Activated naive CD8-positive, alpha-beta T cell treated with anti-CD3 and anti-CD28 coated beads, Interleukin-2, amount 10 ng/mL, durations not matched to agents 7 days and 5 days (primary cell): ENCODE measurements at places on chromosomes 4 and X. TPM values are rescaled to one million over a fixed set of nuclear protein-coding genes. Genes with fewer than 3 reads are reported as not detected.
A peak's percentile ranks its signal among the peaks of the same experiment; 100 is the strongest.

DNA sequence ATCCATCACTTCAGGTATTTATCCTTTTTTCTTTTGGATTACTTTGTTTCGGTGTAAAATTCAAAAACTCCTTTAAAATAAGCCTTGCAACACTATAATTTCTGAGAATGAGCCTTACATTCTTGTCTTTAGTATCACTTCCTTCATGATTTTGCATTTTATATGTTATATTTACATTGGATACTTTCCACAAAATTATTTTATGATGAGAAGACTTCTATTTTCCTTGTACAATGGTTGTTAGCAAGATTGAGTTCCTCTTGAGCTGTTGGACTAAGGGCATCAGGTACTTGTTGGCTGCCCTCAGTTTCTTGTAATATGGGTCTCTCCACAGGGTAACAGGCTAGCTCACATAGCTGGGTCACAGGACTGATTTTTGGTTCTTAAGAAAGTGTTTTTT, 22.7 kb upstream of the HPGDS start:
- H3K4me3 ChIP-seq = no peak overlapping the region
- DNase-seq = no peak
- peaks cover 1% of the 10 kb centered on the region for H3K36me3 ChIP-seq

- H3K27me3 ChIP-seq = peaks cover 11% of the 10 kb centered on the region
- H3K4me1 ChIP-seq = no peaks in the 10 kb centered on the region
- no peak for DNase-seq
These were observed 18.2 kb downstream of the RGS12 start for GRCh38 chr4:3311095-3311372.

- H3K27me3 ChIP-seq = no peaks in the 10 kb centered on the region
- H3K27ac ChIP-seq = peak overlapping the region; percentile 75
- no peak for DNase-seq
- peak overlapping the region; percentile 77 for H3K4me3 ChIP-seq
- H3K4me1 ChIP-seq = peaks cover 27% of the 10 kb centered on the region
These were observed 1.0 kb downstream of the LRP2BP start for GRCh38 chr4:185394568-185395237.

GRCh38 chrX:68440940-68441339, 7.6 kb upstream of the OPHN1 start:
- DNase-seq = no peak
- peaks cover 20% of the 10 kb centered on the region for H3K27me3 ChIP-seq
- peaks cover 5% of the 10 kb centered on the region for H3K4me1 ChIP-seq
- H3K36me3 ChIP-seq = no peaks in the 10 kb centered on the region

GRCh38 chr4:158032733-158033415, 140.0 kb downstream of the GASK1B start:
- no peaks in the 10 kb centered on the region for H3K27me3 ChIP-seq
- DNase-seq = no peak
- no peak overlapping the region for H3K4me3 ChIP-seq

DNA sequence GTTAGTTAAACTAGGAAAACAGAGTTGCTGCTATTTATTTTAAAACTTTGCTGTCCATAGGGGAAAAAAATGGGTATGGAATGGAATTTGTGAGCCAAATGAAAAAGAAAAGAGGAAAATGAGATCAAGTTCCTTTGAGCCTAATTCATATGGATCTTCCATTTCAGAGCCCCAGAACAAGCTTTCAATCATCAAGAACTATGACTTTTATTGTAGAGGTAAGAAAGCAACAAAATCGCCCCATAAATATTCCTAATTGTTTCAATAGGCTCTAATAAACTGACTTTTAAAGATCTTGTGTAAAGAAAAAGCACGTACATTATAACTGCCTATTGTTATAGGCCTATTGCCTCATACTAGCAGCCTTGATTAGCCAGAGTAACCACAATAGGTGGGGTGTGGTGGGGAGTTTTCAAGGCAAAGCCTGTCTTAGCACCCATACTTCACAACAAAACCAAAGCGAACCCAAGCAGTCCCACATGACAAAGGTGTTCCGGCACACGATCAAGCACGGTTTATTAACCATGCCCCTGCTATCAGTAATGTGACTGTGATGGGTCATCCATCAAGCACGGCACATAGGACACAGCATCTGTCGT, 44.4 kb downstream of the RBM47 start:
- no peak overlapping the region for H3K27ac ChIP-seq
- peaks cover 4% of the 10 kb centered on the region for H3K4me1 ChIP-seq
- no peak for DNase-seq
- H3K36me3 ChIP-seq = no peaks in the 10 kb centered on the region

DNA sequence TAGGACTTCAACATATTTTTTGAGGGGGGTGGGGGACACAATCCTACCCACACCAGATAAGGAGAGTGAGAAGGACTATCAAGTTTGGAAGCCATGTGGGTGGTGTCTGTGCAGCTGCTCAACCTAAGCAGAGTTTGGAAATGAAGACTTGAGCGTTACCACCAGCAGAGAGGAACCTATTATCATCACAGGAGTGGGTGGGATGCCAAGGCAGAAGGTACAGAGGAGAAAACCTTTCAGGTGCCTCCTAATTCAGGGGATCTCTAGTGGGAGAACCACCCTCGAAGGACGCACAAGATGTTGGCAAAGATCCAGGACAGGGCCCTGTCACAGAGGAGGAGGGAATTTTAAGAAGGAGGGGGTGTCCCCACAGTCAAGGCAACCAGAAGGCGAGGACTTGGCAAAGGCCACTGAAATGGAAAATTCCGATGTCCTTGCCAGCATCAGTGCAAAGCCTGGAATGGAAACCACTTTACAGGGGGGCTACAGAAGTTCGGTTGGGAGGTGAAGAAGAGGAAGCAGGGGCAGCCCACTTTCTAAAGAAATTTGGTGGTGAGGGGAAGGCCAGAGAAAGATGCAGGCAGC, 8.4 kb upstream of the GPM6B start:
- no peaks in the 10 kb centered on the region for H3K36me3 ChIP-seq
- no peak overlapping the region for H3K4me3 ChIP-seq
- no peak for DNase-seq
- no peaks in the 10 kb centered on the region for H3K4me1 ChIP-seq

DNA sequence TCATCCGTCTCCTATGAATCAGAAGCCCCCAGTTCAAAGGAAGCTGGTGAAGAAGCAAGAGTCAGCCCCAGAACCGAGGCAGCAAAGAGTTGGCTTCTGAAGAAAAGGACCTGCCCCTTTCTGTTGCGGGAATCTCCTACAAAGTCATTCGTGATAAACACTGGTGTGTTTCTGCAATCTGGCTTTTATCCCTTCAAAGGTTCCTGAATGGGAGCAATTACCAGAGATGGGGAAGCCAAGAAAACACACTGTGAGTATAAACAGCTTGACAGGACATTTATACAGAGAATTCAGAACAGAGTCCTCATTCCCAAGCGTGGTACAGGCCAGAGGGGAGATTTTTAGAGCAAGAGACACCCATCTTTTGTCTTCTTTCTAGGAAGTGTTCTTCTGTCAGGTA, 226.8 kb upstream of the LNX1 start:
- no peak overlapping the region for H3K4me3 ChIP-seq
- H3K27me3 ChIP-seq = peaks cover 7% of the 10 kb centered on the region
- no peaks in the 10 kb centered on the region for H3K36me3 ChIP-seq
- H3K27ac ChIP-seq = no peak overlapping the region
- no peak for DNase-seq

DNA sequence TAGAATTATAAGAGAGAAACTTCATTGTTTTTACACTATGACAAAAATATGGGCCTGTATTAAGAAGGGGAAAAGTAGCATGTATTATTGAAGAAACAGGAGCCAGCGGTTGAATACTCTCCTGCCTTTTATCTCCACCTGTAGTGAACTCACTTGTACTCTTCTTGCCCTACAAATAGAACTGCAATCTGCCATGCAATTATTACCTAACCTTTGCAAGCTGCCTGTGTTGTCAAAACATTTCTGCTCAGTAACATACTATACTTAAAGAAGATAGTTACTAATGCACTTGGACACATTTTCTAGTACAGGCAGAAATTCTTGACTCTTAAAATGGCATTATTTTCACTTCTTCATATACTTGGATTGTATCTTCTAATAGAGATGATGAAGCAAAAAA, 818.4 kb upstream of the GRID2 start:
- H3K27ac ChIP-seq = no peak overlapping the region
- no peak for DNase-seq
- no peaks in the 10 kb centered on the region for H3K4me1 ChIP-seq
- no peak overlapping the region for H3K4me3 ChIP-seq

- H3K4me1 ChIP-seq = no peaks in the 10 kb centered on the region
- H3K36me3 ChIP-seq = no peaks in the 10 kb centered on the region
- peaks cover 4% of the 10 kb centered on the region for H3K27me3 ChIP-seq
- H3K4me3 ChIP-seq = no peak overlapping the region
These were observed 148.0 kb upstream of the F9 start for GRCh38 chrX:139382529-139382928.

GRCh38 chr4:63921561-63921960, 487.7 kb downstream of the TECRL start:
- no peak overlapping the region for H3K4me3 ChIP-seq
- no peak for DNase-seq
- H3K36me3 ChIP-seq = no peaks in the 10 kb centered on the region

- no peak for DNase-seq
- H3K4me3 ChIP-seq = no peak overlapping the region
- H3K27ac ChIP-seq = no peak overlapping the region
These were observed 69.7 kb upstream of the MAMLD1 start for GRCh38 chrX:150293311-150294013.

GRCh38 chr4:9963328-9963727, 58.0 kb downstream of the SLC2A9 start:
- peaks cover 4% of the 10 kb centered on the region for H3K4me1 ChIP-seq
- H3K36me3 ChIP-seq = peaks cover 6% of the 10 kb centered on the region
- peaks cover 6% of the 10 kb centered on the region for H3K27me3 ChIP-seq
- H3K27ac ChIP-seq = no peak overlapping the region
- DNase-seq = no peak
- no peak overlapping the region for H3K4me3 ChIP-seq

- no peak overlapping the region for H3K4me3 ChIP-seq
- no peak for DNase-seq
- H3K27me3 ChIP-seq = no peaks in the 10 kb centered on the region
- no peak overlapping the region for H3K27ac ChIP-seq
- H3K4me1 ChIP-seq = peaks cover 3% of the 10 kb centered on the region
- no peaks in the 10 kb centered on the region for H3K36me3 ChIP-seq
These were observed 306.7 kb upstream of the MAOA start for GRCh38 chrX:43349363-43349762.

- peaks cover 5% of the 10 kb centered on the region for H3K36me3 ChIP-seq
- no peak overlapping the region for H3K27ac ChIP-seq
- H3K4me1 ChIP-seq = no peaks in the 10 kb centered on the region
- no peak overlapping the region for H3K4me3 ChIP-seq
- no peak for DNase-seq
These were observed 108.9 kb downstream of the NR3C2 start for GRCh38 chr4:148333265-148333664.

- no peaks in the 10 kb centered on the region for H3K4me1 ChIP-seq
- no peaks in the 10 kb centered on the region for H3K36me3 ChIP-seq
- H3K27me3 ChIP-seq = no peaks in the 10 kb centered on the region
- no peak overlapping the region for H3K4me3 ChIP-seq
These were observed 639.6 kb downstream of the ARAP2 start for GRCh38 chr4:35604724-35605123.

DNA sequence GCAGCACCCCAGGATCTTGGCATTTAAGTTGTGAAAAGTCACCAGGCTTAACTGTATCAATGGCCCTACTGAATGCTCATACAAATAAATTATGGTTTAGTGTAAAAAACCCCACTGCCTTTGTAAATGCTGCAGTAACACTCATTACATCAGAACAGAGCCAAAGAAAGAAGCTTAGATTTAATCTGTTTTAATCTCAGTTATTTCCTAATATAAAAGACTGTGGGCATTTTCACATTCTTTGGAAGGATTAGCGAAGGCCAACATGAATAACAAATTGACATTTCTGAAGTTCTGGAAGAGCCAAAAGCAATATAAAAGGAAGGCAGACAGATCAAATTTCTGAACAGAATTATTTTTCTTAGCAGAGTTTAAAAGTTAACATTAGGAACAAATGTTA, 140.0 kb upstream of the HCCS start:
- H3K27me3 ChIP-seq = no peaks in the 10 kb centered on the region
- no peaks in the 10 kb centered on the region for H3K36me3 ChIP-seq
- no peak overlapping the region for H3K4me3 ChIP-seq

GRCh38 chrX:1778817-1779216, 164.0 kb downstream of the ASMT start:
- no peak for DNase-seq
- H3K36me3 ChIP-seq = peaks cover 5% of the 10 kb centered on the region
- no peaks in the 10 kb centered on the region for H3K4me1 ChIP-seq
- H3K27ac ChIP-seq = no peak overlapping the region
- no peak overlapping the region for H3K4me3 ChIP-seq

DNA sequence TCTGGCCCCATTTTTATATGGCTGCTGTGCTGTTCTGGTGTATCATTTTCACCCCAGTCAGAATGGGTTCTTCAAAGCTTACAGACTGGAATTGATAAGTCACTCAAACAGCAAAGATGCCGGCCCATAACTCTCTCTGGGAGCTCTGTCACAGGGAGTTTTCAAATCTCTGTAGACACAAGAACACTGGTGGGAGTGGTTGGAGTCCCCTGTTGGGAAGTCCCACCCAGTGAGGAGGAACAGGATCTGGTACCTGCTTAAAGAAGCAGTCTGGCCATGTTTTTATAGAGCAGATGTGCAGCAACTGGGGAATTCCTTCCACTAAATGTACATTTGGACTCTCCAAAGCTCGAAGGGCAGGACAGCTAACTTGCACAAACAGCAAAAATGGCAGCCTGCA, 69.3 kb upstream of the UGT2B7 start:
- no peak for DNase-seq
- H3K4me1 ChIP-seq = no peaks in the 10 kb centered on the region
- no peaks in the 10 kb centered on the region for H3K27me3 ChIP-seq

GRCh38 chr4:71004281-71004851, 10.9 kb downstream of the DCK start:
- H3K27me3 ChIP-seq = no peaks in the 10 kb centered on the region
- peak overlapping the region; percentile 69 for H3K4me3 ChIP-seq
- H3K4me1 ChIP-seq = peaks cover 77% of the 10 kb centered on the region
- peak overlapping the region; percentile 76 for H3K27ac ChIP-seq
- H3K36me3 ChIP-seq = peaks cover 50% of the 10 kb centered on the region
- peak; percentile 70 for DNase-seq

- no peak overlapping the region for H3K27ac ChIP-seq
- no peak for DNase-seq
- H3K36me3 ChIP-seq = peaks cover 7% of the 10 kb centered on the region
- H3K4me3 ChIP-seq = no peak overlapping the region
- no peaks in the 10 kb centered on the region for H3K27me3 ChIP-seq
These were observed 132.6 kb downstream of the SCFD2 start for GRCh38 chr4:53233114-53233795.

Gene TEC
- 4.2 TPM for total RNA-seq

Gene CLDN22
- not detected for total RNA-seq

Gene KIF4A
- total RNA-seq = 27.9 TPM

Gene CT45A2
- not detected for total RNA-seq

Gene SLC16A2
- 0.11 TPM for total RNA-seq

Gene ABLIM2
- 2.5 TPM for total RNA-seq

Gene PPAT
- 20.8 TPM for total RNA-seq

Gene GLRA3
- total RNA-seq = not detected

Gene HS3ST1
- total RNA-seq = 0.47 TPM

Gene SOX3
- not detected for total RNA-seq

Gene LDOC1
- 2.2 TPM for total RNA-seq
